ENCODE measurements at places on chromosomes 2 and 18.

DNA sequence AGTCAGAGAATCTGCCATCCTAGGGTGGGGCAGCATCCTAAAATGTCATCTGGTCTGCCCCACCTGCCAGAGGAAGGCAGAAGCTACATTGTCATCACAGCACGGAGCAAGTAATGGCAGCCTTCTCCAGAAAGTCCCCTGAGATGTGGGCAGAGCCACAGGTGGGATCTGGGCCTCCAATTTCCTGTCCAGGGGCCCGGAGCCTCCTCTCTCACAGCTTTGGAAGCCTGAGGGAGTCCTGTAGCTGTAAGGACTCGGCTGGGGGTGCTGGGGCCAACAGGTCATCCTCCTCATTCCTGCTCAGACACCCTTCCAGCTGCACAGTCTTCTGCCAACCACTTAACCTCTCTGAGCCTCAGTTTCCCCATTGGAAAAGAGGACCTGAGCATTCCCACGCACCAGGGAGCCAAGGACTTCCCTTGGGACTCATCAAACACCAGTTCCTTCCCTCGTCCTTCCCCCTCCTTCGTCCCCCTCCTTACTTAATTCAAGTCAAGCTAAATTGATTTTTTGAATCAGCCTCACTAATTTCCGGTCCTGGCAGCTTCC, 48.6 kb upstream of the ID2 start:
- no peak for DNase-seq

GRCh38 chr18:2197946-2198345, 373.4 kb downstream of the METTL4 start:
- DNase-seq = no peak

DNA sequence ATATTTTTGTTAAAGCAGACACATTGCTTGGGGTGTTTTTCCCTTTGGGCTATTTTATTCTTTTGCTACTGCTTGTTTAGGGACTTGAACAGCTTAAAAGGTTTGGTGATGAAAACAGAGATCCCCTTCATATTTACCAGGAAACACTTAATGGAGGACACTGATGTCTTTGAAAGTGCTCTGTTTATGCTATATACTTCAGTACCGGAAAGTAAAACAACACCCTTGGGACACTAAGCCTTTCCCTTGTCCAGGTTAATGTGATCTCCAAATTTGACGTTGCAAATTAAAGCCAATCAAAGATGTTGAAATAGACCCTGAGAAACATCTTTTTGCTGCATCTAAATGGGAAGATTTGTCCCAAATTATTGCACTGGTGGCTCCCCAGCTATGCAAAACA, 564.6 kb upstream of the PKDCC start:
- no peak for DNase-seq

DNA sequence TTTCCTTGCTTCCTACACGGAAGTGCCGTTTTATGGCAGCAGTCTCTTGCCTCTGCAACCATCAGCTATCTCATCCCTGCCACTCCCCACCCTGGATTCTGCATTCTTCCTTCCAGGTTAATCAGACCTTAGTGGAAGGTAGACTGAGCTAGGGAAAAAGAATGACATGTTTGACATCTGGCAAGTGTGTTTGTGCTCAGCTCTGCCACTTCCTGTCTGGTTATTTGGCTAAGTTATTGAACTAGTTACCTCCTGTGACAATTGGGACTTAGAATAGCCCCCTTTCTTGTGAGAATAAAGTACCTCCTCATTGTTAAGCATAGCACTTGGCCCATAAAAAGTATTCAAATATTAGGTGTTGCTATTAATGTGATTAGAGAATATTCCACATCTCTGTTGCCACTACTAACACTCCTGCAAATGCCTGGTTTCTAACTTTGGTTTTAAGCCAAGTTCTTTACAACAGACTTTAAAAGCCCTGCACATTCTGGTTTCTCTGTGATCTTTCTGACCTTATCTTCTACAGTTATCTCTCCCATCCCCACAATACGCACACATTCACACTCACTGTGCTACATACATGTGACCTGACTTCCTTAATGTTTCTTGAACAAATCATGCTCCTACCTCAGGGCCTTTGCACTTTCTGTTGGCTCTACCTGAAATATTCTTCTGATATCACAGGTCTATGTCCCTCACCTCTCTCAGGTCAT, 10.8 kb upstream of the MAPRE2 start:
- DNase-seq = no peak

GRCh38 chr2:224213396-224213795, 174.3 kb upstream of the SERPINE2 start:
- DNase-seq = no peak

DNA sequence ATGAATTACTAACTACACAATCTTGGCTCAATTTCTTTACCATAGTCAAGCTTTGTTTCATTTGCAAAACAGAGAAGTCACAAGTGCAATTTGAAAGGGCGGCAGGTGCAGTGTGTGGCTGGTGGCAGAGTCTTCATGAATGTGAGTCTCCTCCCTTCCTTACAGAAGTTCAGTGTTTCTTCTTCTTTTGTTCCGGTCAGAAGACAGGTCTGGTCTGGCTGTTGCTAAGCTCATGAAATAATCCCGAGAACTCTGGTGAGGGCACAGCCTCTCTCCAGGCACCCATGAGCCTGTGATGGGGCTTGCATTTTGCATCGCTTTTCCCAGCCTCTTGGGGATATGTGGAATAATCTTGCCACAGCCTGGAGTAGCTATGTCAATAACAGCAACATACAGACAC, 824.8 kb upstream of the SALL3 start:
- no peak for DNase-seq

DNA sequence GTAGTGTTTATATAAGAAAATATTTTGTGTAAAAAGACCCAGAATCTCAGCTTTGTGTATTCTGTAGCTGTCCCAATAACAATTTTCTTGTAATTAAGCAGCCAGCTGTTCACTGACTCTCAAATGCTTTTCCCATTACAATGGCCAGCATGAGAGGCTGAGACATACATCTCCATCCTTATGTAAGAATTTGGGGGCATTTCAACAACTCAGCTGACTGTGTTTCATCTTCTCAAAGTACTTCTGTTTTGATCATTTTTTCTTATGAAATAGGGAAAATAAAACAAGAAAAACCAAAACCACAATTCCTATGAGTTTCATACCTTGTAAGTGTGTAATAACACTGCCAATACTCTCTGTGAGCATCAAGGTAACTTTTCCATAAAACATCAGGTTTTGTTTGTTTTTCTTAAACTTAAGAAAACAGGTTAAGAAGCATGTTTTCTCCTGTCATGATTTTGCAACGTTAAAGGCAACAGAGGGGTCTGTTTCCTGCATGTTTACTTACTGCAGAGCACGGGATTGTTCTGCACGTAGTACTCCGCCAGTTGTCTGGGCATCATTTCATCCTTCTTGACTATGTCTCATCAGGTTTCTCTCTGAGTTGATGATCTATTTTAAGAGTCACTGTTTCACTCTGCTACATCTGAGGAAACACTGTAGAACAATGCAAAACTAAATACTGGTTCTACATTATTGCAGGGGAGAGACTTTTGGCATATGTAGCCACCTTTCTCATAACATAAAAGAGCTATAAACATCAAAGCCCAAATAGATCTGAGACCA, 62.9 kb upstream of the CYRIA start:
- DNase-seq = no peak

DNA sequence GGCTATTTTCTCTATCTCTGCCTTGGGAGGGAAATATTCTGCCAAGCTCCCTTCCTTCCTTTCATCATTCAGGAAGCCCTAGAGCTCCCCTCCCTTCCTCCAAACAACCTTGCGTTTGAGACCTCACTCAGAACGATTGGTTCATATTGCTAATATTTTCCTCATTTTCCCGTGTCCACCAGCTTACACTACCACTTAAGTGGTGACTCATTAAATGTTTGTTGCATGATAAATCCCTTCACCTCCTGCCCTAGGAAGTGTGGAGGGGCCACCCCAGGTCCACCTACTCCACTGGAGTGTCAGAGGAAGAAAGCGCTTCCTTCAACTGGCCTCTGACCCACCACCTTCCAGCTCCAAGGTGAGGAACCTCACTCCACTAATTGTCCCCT, 2.3 kb upstream of the LPIN2 start:
- DNase-seq = peak; percentile 71

DNA sequence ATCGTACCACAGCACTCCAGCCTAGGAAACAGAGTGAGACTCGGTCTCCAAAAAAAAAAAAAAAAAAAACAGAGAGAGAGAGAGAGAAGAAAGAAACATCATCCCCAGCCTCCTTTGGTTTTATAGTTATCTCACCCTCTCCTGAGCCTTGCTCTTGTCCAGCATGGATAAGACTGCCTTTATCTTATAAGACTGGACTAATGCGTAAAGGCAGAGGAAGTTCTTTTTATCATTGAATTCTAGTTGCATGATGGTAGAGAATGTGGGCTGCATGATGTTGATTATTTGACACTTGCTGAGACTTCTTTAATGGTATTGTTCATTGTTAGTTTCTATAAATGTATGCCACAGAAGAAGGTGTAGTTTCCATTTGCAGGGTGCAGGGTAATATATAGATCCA, 124.4 kb downstream of the ZBTB7C start:
- DNase-seq = no peak

DNA sequence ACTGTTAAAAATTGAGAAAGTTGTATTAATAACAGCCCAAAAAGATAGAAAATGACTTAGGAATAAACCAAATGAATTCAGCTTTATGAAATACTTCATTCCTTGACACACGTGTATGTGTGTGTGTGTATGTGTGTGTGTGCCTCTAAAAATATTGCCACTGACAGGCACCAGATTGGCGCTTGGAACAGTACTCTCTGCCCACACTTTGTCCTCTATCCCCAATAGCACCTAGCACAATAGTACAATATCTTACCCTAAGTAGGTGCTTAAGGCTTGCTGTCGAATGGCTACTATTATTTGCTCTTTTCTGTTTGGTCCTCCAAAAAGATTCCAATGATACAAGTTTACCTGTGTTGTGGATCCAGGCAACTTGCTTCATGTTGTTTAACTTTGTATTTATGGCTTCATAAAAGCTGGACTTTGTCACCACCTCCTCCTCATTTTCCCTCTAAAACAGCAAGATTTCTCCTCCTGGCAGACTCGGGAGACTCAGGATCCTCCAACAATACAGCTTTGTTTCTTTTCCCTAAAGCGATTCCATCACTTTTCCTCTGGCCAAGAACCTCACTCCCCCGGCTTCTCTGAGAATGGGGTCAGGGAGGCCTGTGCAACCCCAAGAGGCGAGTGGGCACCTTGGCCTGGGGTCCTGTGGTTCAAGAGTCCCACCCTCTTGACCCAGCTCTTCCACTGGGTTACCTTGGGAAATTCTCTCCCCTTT, 43.3 kb upstream of the LCLAT1 start:
- no peak for DNase-seq

DNA sequence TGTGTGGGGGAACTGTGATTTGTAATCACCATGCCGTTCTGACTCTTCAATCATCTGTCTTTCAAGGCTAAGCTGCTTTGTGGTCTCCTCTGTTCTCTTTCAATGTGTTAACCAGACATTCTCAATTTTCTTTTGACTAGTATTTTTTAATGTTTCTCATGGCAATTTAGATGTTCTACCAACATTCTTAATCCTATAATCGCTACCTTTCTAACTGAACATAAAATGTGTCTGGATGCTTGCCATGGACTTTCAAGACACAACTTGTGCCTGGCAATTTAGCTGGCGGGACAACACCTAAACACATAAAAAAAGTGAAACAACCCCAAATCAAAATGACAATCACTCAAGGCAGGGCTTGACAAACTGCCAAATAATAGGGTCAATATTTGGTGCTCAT, 135.0 kb upstream of the ACKR3 start:
- no peak for DNase-seq

GRCh38 chr2:128012698-128013097, 15.2 kb downstream of the SAP130 start:
- no peak for DNase-seq

DNA sequence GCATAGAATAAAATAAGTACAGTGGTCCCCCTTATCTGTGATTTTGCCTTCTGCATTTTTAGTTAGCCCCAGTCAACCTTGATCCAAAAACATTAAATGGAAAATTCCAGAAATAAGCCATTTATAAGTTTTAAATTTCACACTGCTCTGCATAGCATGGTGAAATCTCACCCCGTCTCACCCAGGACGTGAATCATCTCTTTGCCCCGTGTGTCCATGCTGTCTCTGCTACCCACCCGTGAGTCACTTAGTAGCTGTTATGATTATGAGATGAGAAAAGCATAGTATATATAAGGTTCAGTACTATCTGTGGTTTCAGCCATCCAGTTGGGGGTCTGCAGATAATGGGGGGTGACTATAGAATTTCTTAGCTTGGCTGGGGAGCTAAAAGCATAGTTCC, 67.3 kb downstream of the RHBDD1 start:
- peak; percentile 66 for DNase-seq

DNA sequence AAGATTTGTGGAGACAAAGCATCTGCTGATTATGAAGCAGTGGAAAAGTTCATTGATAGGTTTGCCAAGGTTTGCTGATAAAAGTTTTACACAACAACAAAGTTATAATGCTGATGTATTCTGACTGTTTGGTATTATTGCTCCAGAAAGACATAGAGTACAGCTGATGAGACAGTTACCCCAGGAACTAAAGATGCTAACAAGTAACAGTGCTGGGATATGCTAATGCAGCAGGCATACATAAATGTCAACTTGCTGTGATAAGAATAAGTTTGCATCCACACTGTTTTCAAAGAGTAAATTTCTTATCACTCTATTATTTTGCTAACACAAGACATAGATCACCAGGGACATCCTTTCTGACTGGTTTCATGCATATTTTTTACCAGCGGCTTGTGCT, 1221.3 kb upstream of the CELF4 start:
- DNase-seq = no peak

- DNase-seq = no peak
These were observed 22.7 kb downstream of the RAB31 start for GRCh38 chr18:9730786-9731185.

GRCh38 chr2:72015266-72015665, 132.4 kb downstream of the CYP26B1 start:
- DNase-seq = peak; percentile 20

DNA sequence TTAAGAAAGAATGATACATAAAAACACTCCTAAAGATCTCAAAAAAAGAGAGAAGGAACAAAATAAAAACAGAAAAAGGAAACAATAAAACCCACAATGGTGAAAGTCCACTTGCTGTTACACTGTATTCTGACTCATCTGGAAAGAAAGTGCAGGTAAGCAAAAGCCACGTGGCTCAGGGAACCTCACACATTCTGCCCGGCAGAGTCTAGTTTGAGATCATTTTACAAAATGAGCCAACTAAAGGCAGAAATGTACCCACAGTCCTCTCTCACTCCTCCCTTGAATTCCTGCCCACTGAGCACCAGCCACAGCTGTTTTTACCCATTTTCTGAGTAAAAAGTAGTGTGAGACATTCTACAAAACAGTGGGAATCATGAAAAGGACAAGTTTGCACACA, 10.0 kb downstream of the KCNH7 start:
- DNase-seq = no peak

Measured in fibroblast of the aortic adventitia (primary cell).